Urinary bladder (tissue), 4 donors: ENCODE measurements at places on chromosomes 7 and 10. TPM values are rescaled to one million over a fixed set of nuclear protein-coding genes. Genes with fewer than 3 reads are reported as not detected.

DNA sequence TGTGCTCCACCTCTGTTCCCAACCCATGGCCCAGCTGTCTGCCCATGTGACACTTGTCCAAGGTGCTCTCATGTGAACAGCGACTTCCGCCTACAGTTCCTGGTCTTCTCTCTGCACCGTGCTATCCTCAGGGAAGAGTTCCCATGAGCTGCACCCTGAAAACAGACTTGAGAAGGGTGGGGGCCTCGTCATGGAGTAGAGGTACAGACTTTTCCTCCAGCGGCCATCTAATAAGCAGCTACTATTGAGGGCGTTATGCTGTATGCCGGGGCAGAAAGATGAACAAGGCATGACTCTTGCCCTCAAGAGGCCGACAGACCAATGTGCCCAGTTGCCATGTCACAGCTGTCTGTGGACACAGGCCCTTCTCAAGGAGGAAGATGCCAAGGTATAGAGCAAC lies 25.4 kb upstream of the LYZL1 start:
- no peak for DNase-seq

- DNase-seq = no peak
Measured at GRCh38 chr7:96273716-96274115, 48.2 kb downstream of the SLC25A13 start.

- no peak for DNase-seq
Measured at GRCh38 chr10:17022896-17023295, 106.7 kb downstream of the CUBN start.

- DNase-seq = no peak
Measured at GRCh38 chr7:94813917-94814316, 93.5 kb upstream of the PPP1R9A start.

DNA sequence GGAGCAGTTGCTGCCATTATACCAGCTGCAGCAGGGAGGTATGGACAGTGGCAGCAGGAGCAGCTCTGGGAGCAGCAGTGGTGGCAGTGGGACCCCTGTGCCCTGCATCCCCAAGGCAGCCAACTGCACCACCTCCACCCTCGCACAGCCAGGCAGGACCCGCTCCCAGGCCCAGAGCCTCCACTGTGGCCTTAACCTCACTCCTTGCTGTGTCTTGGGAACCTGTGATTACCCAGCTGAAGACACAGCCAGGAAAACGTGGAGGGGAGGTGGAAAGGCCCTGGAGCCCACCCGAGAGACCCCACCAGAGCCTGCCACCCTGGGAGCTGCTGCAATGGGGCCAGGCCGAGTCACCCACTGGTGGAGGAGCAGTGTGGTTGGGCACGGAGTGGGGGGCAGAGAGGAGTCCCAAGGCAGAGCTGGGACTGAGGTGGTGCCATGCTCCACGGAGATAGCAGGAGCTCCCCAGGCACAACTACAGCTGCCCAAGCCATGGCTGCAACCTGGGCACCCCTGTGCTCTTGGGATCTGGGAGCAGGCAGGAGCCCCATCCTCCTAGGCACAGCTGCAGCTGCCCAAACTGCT lies 20.4 kb downstream of the LRRC72 start:
- DNase-seq = no peak

DNA sequence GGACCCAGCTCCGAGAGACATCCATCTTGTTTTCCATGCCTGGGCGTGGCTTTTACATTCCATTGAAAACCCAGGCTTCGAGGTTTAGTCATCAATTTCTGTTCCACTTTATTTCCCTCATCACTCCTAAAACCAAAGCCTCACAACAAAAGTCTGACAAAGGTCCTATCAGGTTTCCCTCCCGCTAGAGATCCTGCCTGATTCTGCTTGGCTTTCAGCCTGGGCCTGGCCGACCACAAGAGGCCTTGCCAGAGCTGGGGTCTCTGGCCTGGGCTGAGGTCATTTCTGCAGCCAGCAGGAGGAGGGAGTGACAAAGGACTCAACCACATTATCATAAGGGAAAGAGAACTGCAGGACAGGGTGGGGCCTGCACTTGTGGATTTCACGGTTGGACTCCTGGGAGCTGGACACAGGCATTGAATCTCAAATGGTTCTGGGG lies 167.0 kb downstream of the FANK1 start:
- DNase-seq = no peak

GRCh38 chr7:118311121-118311836 lies 86.8 kb downstream of the ANKRD7 start:
- no peak for DNase-seq

- no peak for DNase-seq
Measured at GRCh38 chr10:110885932-110886674, 14.4 kb downstream of the PDCD4 start.

- no peak for DNase-seq
Measured at GRCh38 chr10:46286991-46287693, at the start of gene ANTXRL. ANTXRL (plus strand) TSS chr10:46286997; CDS start chr10:46287263, 266 bp downstream.

GRCh38 chr7:105250706-105251105 lies 138.0 kb downstream of the SRPK2 start:
- no peak for DNase-seq

GRCh38 chr10:94001416-94001810 lies 7.7 kb downstream of the PLCE1 start:
- no peak for DNase-seq

DNA sequence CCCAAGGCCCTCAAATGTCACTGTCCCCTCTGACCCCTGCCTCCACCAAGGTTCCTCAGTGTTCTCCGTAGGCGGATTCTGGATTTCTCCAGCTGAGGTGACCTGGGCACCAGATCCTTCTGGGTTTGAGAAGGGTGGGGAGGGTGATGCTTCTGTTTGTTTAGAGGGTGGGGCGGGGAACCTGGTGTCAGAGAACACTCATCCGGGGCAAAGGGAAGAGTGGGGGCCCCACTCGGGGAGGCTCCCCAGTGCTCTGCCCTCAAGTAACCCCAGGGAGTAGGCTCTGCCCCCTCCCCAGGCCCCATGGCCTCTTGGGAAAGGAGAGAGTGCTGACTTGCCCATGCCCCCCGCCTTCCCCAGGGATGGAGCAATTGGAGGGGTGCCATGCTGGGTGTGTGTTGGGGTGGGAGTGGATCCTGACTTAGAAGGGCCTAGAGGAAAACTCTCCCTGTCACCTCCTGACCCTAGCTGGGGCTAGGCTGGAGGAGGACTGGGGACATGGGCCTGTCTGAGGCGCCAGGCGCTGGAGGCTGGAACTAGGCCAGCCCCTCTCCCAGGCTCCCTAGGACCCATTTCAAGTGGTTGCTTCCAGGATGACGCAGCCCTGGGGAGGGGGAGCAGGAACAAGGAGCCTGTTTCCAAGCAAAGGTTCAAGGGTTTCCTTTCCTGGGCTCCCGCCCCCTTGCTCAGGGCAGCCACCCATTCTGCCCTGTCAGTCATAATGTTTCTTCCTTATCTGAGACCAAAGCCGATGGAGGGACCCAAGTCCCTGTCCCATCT lies 27.9 kb downstream of the KAZALD1 start:
- DNase-seq = no peak

DNA sequence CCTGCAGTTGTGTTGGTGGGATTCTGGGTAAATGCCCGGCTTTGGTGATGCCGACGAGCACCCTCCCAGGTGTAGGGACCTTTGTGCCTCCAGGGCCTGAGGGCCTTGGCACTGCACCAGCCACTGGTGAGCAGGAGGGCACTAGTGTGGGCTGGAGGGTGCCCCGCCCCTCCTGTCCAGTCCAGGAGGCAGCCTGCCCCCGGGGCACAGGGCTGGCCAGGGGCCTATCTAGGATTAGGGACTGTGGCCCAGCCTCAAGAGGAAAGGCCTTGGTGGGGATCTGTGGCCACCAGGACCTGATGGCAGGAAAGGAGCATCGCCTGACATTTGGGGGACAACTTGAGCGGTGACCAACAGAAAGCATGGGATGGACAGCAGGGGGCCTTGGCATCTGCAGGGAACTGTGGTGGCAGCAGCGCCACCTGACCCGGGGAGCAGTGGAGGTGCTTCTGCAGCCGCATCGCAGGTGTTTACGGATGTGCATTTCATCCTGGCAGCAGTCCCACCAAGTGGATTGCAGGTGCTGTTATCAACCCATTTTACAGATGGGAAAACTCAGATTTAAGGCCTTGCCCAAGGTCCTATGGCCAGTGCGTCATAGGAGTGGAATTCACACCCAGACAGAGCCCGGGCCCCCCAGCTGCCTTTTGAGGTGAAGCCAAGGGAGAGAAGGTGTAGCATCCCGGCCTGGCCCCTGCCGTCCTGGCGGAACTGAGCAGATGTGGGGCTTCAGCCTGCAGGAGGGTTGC lies 11.1 kb downstream of the ZNF316 start:
- no peak for DNase-seq

- no peak for DNase-seq
Measured at GRCh38 chr7:4715410-4715776, 33.3 kb downstream of the FOXK1 start.

DNA sequence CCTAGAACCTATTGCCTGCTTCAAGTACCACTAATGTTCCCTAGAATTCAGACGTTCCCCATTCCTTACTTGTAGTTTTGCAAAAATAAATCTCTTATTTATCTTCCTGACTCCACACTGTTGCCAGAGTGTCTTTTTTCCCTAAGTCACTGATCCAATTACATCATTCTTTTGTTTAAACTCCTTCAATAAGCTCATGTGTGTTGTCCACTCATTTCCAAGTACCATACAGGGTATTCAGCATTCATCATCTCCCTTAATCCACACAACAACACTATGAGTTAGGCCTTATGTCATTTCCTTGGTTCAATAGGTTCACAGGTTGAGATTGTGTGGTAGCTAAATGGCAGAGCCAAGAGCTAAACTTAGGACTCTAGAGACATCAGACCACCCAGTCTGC lies 119.9 kb upstream of the RHOBTB1 start:
- DNase-seq = no peak

Gene ADCYAP1R1
- total RNA-seq = 4.5 TPM

Gene HOXA3
- 9.0 TPM for total RNA-seq

Gene TUBAL3
- total RNA-seq = 0.16 TPM

Gene PDE6C
- total RNA-seq = not detected

Gene CCDC186
- total RNA-seq = 83.1 TPM

Gene LIPN
- not detected for total RNA-seq
